Cardiac septum (tissue), 1 donor: ENCODE measurements at places on chromosomes 13 and 19.

- DNase-seq, result peak; percentile 63
Observed at GRCh38 chr19:8261881-8262280, 46.3 kb downstream of the CD320 start.

GRCh38 chr13:108086678-108087077 is 128.7 kb downstream of the LIG4 start:
- DNase-seq, result no peak

DNA sequence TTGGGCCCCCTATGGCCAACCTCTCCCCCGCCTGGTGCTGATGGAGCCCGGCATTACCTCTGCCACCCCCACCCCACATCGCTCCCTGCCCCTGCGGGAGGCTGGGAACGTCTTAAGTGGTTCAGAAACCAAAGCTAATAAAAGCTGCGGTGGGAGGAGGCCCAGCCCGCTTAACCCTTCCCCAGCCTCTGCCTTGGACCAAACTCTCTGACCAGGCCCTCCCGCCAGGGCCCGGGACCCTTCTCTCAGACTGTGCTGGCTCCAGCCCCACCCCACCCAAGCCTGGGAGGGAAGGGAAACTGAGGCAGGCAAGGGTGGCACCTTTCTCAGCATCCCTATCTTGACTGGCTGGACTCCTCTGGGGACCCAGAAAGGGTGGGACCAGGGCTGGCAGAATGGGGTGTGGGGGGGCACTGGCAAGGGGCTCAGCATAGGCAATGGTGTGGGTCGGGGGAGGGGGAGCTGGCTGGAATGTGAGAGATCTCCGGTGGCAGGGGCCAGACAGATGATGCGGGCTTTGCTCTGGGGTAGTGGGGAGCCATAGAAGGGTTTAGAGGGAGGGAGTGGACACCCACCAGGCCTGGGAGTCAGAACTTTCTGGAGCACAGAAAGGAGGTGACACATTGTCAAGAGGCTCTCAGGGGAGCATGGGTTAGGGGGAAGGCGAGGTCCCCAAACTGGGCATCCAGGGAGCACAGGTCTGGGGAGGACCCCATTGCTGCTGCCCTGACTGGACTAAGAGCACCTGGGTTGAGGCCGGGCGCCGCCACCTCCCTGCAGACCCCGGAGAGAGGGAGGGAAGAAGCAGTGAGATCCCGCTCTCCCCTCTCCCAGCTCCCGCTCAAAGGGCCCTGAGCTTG is 21.9 kb downstream of the SMIM24 start:
- no peak for DNase-seq

- no peak for DNase-seq
Observed at GRCh38 chr13:98970330-98970729, 7.5 kb downstream of the DOCK9 start.
